Esophagus squamous epithelium (tissue), 5 donors: ENCODE measurements at places on chromosomes 2 and 18.

- peaks cover 20% of the 10 kb centered on the region for H3K36me3 ChIP-seq
- H3K27ac ChIP-seq, result no peak overlapping the region
- no peak overlapping the region for H3K4me3 ChIP-seq
- DNase-seq, result no peak
- H3K27me3 ChIP-seq, result no peaks in the 10 kb centered on the region
- H3K4me1 ChIP-seq, result no peaks in the 10 kb centered on the region
Observed at GRCh38 chr2:9284521-9285297, 78.1 kb downstream of the ASAP2 start.

DNA sequence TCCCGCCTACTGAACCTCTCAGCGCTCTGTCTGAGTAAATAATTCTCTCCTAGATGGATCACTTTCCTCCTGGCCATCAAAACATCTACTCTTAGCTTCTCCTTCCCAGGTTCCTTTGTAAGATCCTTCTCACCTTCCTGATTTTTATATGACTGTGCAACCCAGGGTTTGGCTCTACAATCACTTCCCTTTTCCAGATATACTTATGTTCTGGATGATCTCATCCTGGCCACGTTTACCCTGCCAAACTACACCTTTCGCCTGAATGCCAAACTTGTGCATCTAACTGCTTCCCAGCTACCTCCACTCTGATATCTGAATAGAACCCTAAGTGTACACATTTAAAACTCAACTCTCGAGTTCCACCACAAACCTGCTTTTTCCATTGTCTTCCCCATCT lies 290.5 kb upstream of the REV1 start:
- no peak overlapping the region for H3K27ac ChIP-seq
- no peaks in the 10 kb centered on the region for H3K27me3 ChIP-seq
- H3K4me1 ChIP-seq, result no peaks in the 10 kb centered on the region
- no peak for DNase-seq
- H3K36me3 ChIP-seq, result no peaks in the 10 kb centered on the region

- no peak for DNase-seq
- H3K27me3 ChIP-seq, result no peaks in the 10 kb centered on the region
- H3K4me1 ChIP-seq, result peaks cover 59% of the 10 kb centered on the region
- H3K27ac ChIP-seq, result peak overlapping the region; percentile 90
- no peak overlapping the region for H3K4me3 ChIP-seq
- H3K36me3 ChIP-seq, result no peaks in the 10 kb centered on the region
Observed at GRCh38 chr2:10405448-10405847, 42.7 kb downstream of the ODC1 start.

DNA sequence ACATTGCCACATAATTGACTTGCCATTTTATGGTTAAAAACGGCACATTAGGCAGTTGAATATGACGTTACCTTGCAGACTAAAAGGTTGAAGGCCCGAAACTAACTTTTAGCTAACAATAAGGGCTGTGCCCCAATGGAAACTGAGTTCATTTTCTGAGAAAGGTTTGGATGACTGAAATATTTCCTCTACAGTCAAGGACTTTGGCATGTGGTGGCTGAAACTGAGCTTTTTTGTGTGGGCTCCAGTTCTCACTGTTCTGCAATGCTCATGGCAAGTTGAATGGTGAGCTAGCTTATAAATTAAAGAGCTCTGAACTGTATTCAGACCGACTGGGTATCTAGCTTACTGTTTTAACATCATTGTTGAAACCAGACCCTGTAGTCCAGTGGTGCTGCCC lies 23.8 kb upstream of the TXNDC2 start:
- H3K4me1 ChIP-seq, result no peaks in the 10 kb centered on the region
- no peak overlapping the region for H3K4me3 ChIP-seq

GRCh38 chr2:367246-367645 lies 79.4 kb upstream of the ALKAL2 start:
- DNase-seq, result no peak
- no peaks in the 10 kb centered on the region for H3K36me3 ChIP-seq
- H3K4me3 ChIP-seq, result no peak overlapping the region
- H3K4me1 ChIP-seq, result no peaks in the 10 kb centered on the region

- H3K36me3 ChIP-seq, result no peaks in the 10 kb centered on the region
- H3K4me1 ChIP-seq, result no peaks in the 10 kb centered on the region
- no peak overlapping the region for H3K27ac ChIP-seq
- no peak overlapping the region for H3K4me3 ChIP-seq
- no peak for DNase-seq
Observed at GRCh38 chr18:63111671-63112402, 207.7 kb downstream of the BCL2 start.

DNA sequence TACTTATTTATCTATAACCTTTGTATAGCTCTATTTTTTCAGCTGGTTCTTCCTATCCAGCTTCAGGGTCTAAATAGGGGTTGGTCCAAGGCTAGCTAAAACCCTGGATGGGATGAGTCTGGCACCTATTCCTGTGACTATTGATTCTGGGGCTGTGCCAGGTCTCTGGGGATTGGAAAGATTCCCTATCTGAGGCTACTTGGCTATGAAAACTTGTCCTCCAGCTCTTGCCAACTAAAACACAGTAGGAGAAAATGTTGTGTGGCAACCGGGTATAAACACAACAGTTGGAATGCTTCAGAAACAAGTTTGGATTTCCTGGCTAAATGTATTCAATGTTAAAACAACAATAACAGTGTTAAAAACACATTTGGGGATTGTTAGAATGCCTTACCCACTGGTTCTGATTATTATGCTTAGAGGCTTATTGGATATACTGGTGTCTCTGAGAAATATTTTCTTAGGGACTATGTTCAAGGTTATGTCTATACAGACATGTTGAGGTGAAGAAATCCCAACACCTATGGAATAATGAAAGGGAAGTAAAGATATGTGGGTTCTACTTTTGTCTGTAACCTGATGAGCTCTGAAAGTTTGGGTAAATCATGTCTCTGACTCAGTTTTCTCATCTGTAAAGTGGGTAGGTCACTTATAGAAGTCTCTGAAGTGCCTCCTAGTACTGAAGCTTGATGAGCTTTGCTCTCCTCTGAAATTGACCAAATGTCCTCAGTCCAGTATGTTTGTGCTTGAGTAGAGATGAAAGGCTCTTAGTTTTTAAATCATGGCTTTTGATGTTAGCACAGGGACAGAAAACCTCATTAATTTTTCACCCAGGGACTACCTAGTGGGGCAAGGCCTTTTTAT lies 460.7 kb downstream of the MTX2 start:
- H3K4me3 ChIP-seq, result no peak overlapping the region
- H3K27me3 ChIP-seq, result no peaks in the 10 kb centered on the region
- no peaks in the 10 kb centered on the region for H3K36me3 ChIP-seq
- no peak overlapping the region for H3K27ac ChIP-seq

- H3K27ac ChIP-seq, result no peak overlapping the region
- H3K36me3 ChIP-seq, result no peaks in the 10 kb centered on the region
- H3K27me3 ChIP-seq, result no peaks in the 10 kb centered on the region
- H3K4me3 ChIP-seq, result no peak overlapping the region
- no peak for DNase-seq
Observed at GRCh38 chr2:128644156-128644555, 325.5 kb upstream of the HS6ST1 start.
